Fibroblast of skin of right quadriceps (primary cell): ENCODE measurements at places on chromosomes 2 and 18.

- no peak for DNase-seq
Measured at GRCh38 chr2:138649571-138649970, 130.6 kb downstream of the NXPH2 start.

- no peak for DNase-seq
Measured at GRCh38 chr2:70960833-70961647, 17.4 kb upstream of the ANKRD53 start.

GRCh38 chr18:75208155-75208835 is 644 bp downstream of the PTGR3 start:
- DNase-seq: peak; percentile 59

- peak; percentile 53 for DNase-seq
Measured at GRCh38 chr2:45943219-45944044, 292.0 kb downstream of the PRKCE start.

DNA sequence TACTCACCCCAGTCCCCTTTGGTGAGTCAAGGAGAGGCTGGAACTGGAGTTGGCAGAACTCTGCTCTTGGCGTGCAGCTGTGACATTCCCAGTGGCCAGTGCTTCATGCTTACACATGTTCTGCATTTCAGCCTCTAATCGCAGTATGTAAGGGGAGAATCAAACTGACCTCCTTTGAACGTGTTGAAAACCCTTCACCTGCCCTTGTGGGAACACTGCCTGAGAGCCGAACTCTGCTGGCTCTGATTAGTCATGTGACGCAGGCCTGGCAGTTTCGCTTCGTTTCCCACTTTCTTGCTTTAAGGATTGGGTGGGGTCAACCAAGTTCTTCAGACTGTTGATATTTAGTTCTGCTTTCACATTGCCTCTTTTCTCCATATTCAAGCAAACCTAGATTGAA is 173.8 kb upstream of the BCL2L11 start:
- DNase-seq: no peak

- DNase-seq: no peak
Measured at GRCh38 chr2:70715071-70715985, 52.7 kb downstream of the ADD2 start.

- DNase-seq: peak; percentile 23
Measured at GRCh38 chr18:80169607-80170006, 60.5 kb downstream of the ADNP2 start.

DNA sequence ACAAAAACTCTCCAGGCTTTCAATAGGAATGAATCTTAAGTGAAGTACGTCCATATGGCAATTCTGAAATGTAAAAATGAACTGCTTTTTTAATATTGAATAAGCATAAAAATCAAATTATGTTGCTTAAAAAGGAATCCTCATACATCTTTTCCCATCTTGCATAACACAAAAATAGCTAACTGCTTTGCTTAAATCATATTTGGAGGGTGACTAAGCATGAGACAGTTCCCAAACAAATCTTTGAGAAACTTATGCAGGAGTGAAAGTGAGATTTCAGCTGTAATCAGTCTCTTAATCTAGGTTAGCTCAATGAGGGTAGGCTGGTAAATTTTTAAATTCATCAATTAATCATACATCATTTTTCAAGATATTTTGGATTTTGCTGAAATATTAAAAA is 111.5 kb downstream of the MBD5 start:
- peak; percentile 60 for DNase-seq

DNA sequence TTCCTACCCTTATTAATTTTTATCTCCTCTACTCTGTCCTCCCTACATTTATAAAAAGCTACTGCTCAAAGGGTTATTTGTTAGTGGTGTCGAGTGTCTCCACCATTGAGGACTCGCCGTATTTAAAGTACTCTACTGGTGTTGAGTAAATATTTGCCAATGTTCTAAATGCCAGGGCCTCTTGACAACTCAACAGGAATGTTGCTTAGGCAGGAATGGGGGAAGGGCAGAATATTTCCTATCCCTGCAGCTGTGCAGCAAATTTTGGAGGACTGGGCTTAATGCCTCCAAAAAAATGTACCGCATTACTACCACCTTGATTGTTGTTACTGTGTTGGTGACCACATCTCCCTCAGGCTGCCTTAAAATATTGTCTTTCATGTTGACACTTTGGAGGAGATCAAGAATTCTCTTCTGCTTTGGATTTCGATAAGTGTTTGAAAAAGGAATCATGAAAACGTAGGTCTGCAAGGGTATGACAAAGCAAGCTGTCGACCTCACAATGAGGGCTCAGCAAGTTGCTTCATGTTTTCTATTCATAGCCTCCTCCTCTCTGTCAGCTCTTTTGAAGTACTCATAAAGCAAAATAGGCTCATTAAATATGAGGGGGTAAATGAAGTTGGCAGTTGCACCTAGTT is 84.3 kb downstream of the EFEMP1 start:
- peak; percentile 49 for DNase-seq

- DNase-seq: peak; percentile 23
Measured at GRCh38 chr2:11234309-11234708, 79.0 kb downstream of the SLC66A3 start.

DNA sequence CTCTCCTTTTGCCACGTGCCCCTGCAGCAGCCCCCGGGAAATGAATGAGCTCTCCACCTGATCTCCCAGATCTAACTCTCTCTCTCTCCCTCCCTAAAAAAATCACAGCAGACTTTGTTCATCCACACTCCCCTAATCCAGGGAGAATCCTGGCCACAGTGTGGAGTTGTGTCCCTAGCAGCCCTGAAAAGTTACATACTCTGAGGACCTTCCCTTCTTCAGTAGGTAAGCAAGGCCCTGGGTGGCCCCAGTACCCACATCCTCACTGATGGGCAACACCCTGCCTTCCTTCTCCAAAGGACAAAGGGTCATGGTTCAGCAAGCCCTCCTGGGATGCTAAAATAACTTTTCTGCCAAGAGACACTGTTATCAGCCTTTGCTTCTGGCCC is 76.9 kb upstream of the GLI2 start:
- no peak for DNase-seq

- DNase-seq: no peak
Measured at GRCh38 chr2:151973013-151973900, 125.6 kb downstream of the CACNB4 start.

DNA sequence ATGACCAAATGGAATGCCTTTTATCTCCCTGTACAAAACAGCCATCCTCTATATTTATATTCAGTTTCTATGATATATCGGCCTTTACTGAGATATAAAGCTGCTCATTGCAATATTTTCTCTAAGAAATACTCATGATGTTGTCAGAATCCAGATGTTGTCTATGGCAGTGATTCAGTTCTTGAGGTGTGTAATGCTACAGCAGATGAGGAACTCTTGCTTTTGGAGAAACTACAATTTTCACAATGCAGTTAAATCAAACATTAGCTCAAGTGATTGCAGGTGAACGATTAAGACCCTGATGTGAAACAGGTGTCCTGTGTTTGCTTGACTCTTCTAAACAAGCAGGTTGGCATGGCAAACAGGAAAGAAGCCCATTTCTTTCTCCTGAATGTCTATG is 256.2 kb upstream of the CDH20 start:
- DNase-seq: no peak

GRCh38 chr18:79553154-79553553 is 126.4 kb upstream of the CTDP1 start:
- DNase-seq: no peak

DNA sequence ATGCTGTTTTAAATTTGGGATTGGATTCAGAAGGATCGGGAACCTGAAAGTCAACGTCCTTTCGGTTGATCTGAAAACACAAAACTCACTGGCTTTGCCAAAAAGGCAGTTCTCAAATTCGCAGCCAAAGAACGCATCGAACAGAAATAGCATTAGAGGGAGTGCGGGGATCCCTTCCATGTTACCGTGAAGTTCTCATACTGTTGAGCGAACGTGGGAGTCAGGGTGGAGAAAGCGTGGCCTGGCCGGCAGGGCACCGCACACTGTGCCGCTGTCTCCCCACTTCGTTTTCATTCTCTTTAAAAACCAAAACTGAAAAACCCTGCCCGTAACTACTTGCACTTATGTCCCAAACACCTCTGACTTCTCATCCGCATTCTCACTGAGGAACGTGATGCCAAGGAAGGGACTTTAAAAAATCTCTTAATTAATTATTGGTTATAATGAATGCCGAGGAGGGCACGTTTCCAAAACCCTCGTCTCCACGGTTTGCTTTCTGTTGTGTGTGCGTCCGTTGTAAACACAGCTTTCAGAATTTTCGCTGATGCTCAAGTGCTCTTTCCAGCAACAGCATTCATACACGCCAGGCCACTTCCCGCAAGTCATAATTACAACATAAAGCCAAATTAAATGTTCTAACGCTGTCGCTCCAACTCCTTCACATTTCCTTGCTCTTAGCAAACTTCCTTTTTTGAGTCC is 60.9 kb upstream of the TWIST2 start:
- peak; percentile 71 for DNase-seq

DNA sequence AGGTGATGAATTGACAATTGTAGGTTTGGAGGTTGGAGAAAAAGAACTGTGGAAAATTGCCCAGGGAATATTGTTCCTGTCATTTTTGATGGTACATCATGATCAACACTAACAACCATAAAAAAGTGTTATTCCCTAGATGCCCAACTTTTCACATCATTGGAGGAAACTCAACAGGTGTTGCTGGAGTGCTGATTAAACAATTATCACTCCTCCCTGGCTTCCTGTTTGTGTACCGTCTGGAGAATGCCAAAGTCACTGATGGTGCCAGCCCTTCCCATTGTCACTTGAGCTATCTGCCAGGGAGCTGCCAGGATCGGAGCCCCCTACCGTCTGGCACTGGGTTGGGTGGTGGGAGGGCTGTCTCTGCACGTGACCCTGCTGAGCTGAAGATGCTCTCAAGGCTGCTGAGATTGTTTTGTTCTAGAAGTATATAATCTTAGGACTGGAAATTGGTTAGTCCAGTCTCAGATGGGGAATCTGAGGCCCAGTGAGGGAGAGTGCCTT is 156.9 kb downstream of the PRKCE start:
- no peak for DNase-seq

- no peak for DNase-seq
Measured at GRCh38 chr2:130791617-130791939, 36.2 kb downstream of the AMER3 start.

GRCh38 chr2:79935771-79936657 is 368.5 kb downstream of the LRRTM1 start:
- DNase-seq: peak; percentile 67

DNA sequence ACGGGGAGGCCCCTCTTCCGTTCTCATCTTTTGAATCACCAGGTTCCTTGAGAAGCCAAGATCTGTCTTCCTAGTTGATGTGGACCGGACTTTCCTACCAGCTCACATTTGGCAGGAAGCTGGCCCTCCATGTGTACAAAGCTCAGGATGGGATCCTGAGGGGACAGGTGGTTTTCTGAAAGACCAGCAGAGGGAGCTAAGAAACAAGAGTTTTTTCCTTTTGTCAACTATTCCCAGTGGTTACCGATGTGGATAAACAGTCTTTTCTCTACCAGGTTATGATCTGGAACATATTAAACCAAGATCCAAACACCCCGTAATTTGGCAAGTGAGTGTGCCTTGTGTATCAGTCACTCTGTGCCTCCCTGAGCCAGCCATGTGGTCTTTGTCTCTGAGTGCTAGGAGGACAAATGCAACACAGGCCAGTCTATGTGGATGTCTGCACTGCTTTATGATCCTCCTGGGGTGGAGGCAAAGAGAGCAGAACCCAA is 25.1 kb upstream of the ARHGAP25 start:
- DNase-seq: peak; percentile 42

- DNase-seq: no peak
Measured at GRCh38 chr2:124559236-124559635, 534.1 kb downstream of the CNTNAP5 start.

- DNase-seq: no peak
Measured at GRCh38 chr2:233820774-233821105, 33.6 kb downstream of the HJURP start.

GRCh38 chr2:30888852-30889409 is 81.7 kb upstream of the CAPN13 start:
- DNase-seq: no peak

- DNase-seq: peak; percentile 60
Measured at GRCh38 chr18:59870623-59871130, 29.1 kb upstream of the PMAIP1 start.

- DNase-seq: no peak
Measured at GRCh38 chr2:217478831-217479455, 523.9 kb downstream of the TNS1 start.

GRCh38 chr2:150607390-150607811 is 119.9 kb upstream of the RND3 start:
- peak; percentile 52 for DNase-seq

- peak; percentile 82 for DNase-seq
Measured at GRCh38 chr18:7987284-7987976, 420.3 kb downstream of the PTPRM start.

DNA sequence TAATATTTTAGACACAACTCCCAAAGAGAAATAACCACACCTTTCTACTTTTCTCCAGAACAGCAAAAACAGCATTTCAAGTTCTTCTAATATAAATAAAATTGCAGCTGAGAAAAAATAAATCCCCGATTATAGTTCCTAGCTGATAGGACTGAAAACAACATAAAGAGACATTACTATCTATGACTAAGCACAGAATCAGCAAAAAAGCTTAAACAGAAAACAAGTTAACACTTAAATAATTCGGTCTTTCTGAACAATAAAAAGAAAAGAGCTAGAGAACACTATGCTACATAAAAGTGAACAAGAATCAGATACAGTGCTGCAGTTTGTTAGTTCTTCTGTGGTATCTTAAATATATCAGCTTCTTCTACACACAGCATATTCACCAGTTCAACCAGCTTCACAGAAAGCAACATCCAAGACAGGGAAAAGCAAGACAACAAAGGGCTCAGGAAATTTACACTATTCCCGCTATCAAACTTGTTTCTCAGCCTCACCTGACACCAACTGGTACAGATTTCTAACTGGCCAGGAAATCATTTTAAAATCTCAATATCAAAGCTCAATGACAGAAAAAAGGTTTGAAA is 28.6 kb downstream of the FEZ2 start:
- DNase-seq: no peak

DNA sequence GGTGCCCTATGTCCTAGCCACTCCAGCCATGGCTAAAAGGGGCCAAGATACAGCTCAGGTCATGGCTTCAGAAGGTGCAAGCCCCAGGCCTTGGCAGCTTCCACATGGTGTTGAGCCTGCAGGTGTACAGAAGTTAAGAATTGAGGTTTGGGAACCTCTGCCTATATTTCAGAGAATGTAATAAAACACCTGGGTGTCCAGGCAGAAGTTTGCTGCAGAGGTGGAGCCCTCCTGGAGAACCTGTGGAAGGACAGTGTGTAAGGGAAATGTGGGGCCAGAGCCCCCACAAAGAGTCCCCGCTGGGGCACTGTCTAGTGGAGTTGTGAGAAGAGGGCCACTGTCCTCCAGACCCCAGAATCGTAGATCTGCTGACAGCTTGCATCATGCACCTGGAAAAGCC is 74.1 kb downstream of the SMIM21 start:
- DNase-seq: no peak
